ENCODE measurements at places on chromosomes 4 and X.

- no peak for DNase-seq
Observed at GRCh38 chrX:10107483-10107882, 49.3 kb upstream of the CLCN4 start.

DNA sequence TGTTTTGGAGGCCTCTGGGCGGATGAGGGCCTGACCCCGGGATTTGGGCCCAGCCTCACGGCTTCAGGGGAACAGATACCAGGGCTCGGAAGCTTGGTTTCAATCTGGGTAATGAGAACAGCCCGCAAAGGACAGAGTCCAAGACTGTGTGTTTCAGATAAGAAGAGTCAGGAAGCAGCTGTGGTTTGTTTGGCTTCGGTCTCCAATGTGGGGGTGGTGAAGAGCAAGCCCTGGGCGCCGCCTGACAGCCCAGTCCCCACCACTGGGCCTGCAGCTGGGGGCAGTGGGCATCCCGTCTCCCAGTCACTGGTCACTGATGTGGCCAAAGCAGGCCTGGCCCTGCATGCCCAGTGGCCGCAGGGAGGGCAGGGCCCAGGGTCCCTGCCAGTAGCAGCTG, 9.1 kb downstream of the WFS1 start:
- no peak for DNase-seq

GRCh38 chrX:39477031-39477761, 620.6 kb downstream of the BCOR start:
- no peak for DNase-seq

DNA sequence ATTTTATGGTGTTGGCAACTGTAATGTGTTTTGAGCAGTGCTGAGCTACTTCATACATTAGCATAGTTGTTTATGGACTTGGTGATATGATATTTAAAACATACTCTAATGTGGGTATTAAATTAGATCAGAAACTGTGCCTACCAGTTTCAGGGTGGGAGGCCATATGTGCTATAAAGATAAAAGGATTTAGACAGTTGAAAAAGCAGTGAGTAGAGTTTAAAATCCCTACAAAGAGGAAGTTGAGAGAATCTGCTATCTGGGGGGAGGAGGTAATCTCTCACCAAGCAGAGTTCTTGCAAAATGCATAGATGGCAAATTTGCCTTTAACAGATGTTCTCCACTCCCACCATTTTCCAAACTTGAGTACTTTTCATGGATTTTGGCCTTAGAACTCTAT, 154.5 kb downstream of the SPOCK3 start:
- DNase-seq, result no peak

- DNase-seq, result no peak
Observed at GRCh38 chrX:106499473-106499872, 112.3 kb upstream of the RADX start.

DNA sequence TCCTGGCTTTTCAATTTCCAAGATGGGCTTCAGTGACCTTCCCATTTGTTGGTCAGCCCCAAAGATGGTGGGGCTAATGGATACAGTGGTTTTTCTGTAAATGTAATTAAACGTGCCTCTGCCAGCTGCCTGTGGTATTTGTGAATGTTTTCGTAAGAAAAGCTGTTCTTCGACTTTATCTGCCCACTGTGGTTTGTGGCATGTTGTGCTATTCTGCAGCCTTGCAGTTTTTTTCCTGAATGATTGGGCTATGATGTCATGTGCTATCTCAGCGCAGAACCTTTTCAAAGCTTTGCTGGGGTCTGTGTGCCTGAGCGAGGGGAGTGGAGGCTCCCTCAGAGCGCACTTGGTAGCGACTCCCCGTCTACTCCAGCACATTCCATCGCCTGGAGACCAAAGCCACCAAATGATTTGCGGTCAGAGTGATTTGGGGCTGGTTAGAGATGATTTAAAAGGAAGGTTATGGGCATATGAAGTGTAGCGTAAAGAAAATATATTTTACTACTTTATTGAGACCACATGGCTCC, 137.5 kb downstream of the PALLD start:
- peak; percentile 99 for DNase-seq

- DNase-seq, result no peak
Observed at GRCh38 chr4:185892165-185892564, 80.2 kb upstream of the SORBS2 start.

DNA sequence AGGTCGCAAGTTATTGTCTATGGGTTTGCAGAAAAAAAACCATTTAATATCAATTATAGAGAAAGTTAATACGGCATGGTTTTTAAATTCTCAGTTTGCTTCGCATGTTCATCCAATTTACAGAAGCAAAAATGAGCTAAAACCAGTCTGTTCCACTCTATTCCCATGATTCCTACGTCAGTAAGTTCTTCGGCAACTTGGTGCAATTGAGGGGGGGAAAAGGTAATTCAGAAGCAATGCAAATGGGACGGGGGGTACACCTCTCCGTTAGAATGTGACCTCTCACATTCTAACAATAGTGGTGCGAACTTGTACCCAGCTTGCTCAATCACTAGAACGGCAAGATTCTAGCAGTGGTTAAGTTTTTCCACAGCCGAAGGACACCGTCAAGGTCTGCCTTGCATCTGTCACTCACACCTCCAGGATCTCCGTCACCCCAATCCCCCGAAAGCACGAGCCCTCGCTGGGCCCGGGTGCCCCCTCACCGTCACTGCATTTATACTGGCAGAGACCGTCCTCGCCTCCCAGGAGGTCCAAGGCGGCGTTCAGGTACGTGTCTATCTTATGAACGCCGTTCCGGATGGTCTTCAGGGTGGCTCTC, 653 bp downstream of the PLA2G12A start:
- no peak for DNase-seq

DNA sequence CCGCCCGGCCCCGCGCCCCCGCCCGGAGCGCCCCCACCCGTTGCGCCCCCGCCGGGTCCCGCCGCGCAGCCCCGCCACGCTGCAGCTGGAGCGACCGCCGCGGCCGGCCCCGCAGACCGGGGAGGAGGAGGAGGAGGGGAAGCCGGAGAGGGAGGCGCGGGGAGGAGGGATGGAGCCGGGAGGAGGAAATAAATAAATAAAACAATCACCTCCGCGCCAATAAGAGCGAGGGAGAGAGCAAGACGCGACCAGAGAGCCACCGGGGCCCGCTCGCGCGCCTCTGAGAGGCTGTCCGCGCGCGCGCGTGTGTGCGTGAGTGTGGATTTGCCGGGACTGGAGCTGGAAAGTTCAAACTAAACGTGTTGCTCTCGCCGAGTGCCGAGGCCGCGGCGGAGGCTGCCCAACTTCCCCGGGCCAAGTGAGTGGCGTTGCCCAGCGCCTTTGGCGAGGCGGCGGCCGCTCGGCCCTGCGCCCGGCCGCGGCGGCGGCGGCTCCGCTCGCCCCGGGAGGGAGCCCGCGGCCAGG, 2184.4 kb upstream of the TENM3 start:
- no peak for DNase-seq

- DNase-seq, result no peak
Observed at GRCh38 chr4:91434631-91435030, 869.1 kb upstream of the GRID2 start.

DNA sequence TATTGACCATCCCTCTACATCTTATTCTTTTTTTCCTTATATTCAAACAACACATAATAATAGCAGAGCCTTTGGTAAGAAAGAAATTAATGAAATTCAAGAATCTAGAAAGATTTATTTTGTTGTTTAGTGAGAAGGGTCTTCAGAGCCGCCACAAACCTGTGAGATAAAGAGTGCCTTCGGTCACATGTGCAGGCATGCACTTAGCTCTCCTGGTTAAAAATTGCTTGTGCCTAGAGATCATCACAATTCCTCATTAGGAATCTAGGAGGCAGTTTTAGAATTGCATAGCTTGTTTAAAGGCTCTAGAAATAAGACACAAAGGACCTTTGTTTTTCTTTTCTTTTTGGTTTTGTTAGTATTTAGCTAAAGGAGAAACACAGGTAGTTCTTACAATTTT, 1948.4 kb upstream of the IGFBP7 start:
- DNase-seq, result no peak

- DNase-seq, result peak; percentile 64
Observed at GRCh38 chrX:148929686-148930085, 429.3 kb downstream of the AFF2 start.

DNA sequence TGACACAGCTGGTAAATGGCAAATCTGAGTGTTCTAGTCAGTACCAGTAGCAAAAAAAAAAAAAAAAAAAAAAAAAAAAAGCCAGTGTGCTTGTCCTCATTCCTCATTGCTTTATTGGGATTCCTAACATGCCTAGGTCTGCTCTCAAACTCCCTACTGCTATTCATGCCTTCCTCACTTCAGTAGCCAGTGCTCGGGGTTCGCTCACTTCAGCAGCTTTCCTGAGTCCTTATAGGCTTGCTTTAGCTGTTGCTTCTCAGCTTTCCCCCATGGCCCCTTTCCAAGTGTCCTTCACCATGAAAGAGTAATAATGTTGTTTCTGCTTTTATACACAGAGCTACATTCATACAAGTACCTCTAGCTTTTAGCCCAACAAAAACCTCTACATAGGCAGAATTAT, 30.8 kb downstream of the SLITRK2 start:
- no peak for DNase-seq

- peak; percentile 95 for DNase-seq
Observed at GRCh38 chr4:73740353-73740778, at the start of gene CXCL8. TSS of gene CXCL8 (plus strand) at chr4:73740569. CDS start at chr4:73740659, 90 bp downstream.

DNA sequence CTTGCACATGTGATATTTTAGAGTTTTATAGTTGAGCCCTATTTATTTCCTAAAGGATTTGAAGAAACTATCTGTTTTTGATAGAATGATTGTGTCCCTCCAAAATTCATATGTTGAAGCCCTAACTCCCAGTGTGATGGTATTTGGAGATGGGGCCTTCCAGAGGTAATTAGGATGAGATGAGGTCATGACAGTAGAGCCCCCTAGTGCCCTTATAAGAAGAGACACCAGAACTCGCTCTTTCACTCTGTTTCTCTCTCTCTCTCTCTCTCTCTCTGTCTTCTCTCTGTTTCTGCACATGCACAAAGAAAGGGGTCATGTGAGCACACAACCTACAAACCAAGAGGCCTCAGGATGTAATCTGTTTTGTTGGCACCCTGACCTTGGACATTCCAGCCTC, 921.9 kb upstream of the DIAPH2 start:
- no peak for DNase-seq

DNA sequence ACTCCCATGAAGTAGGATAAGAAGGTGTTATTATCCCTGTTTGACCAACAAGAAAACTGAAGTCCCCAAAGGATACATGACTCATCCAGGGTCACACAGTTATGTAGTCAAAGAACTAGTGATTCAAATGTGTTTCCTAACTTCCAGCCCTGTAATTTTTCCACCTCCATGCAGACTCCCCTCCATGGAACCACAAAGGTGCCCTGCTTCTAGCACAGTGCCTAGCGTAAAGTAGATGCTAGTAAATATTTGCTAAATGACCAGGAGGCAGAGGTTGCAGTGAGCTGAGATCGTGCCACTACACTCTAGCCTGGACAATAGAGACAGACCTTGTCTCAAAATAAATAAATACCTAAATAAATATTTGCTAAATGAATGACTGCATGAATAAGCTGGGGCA, 55.8 kb downstream of the FRMPD3 start:
- peak; percentile 24 for DNase-seq

GRCh38 chr4:123776267-123776666, 379.7 kb downstream of the SPRY1 start:
- no peak for DNase-seq

- DNase-seq, result no peak
Observed at GRCh38 chrX:69807400-69807799, 191.5 kb downstream of the EDA start.

DNA sequence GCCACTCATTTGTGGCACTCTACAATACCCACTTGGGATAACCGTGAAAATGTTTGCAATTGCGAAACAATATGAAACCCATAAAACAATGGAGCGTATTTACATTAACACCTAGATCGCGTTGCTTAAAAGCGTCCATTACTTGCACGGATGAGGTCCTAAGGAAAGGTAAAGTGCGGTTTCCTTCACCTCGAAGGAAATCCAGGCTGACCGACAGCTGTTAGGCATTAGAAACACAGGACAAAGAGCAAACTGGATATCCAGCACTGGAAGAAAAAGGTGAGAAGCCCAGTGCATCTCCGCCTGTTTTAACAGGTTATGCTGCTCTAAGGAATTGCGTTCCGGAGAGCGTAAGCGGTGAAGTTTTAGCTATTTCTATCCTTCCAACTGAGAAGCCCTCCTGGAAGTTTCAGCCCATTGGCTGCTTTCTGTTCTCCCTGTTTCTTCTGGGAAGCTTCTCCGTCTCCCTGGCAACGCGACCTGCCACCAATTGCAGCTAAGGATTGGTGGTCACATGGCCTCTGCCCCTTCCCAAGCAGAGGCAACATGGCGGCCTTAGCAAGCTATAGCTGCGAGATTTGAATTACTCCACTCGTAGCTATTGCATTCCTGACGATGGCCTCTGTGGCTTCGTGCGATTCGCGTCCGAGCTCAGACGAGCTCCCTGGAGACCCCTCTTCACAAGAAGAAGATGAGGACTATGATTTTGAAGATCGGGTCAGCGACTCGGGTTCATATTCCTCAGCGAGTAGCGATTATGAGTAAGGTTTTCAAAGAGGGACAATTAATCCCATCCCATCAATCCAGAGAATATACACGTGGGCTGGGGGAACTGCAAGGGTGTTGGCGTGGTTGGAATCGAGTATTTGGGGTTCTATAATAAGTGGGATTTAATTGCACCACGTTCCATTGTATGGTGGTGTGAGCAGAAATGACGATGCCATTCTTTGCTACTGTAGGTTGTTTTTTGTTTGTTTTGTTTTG, at the start of gene INTU:
INTU (plus strand) TSS at position 538 of the 984 bp plus-strand sequence; CDS start at position 616, 78 bp downstream.
- DNase-seq, result peak; percentile 87

DNA sequence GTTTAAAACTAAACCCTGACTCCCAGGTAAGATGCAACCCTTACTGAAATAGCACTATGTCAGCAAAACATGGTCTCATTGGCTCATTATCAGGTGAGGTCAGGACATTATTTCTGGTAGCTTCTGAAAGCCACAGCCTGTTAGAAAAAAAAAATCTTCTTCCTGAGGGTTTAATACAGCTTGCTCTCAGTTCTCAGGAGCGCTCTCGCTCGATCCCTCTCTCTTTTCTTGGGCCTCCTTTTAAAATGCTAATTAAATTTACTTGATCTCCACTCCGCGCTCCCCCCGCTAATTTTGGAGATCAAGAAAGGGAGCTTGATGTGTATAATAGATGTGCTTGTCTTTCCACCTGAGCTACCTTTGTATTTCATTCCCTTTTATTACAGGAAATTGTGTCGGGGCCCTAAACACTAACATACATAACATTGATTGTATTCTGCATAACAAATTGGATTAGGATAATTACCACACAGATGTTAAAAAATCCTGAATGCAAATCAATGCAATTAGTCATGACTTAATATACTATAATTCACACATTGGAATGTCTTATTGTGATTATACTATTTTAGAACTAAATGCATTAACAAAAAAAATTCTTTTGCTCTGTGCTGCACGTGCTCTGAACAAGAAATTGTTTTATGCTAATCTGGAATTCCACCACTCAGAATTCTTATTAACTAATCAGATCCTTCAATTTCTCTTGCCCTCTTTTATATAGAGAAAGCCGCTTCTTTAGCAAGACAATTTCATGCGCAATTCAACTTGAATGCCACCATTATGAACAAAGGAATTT, 101.6 kb upstream of the TEX13D start:
- DNase-seq, result no peak

- no peak for DNase-seq
Observed at GRCh38 chr4:56531149-56531770, 25.7 kb downstream of the ARL9 start.
